ENCODE measurements at places on chromosomes 1 and 21.

GRCh38 chr1:77929806-77930205 is 41.4 kb downstream of the NEXN start:
- DNase-seq, result no peak

- DNase-seq, result no peak
These were observed 20.9 kb upstream of the TMEM222 start for GRCh38 chr1:27301052-27301422.

DNA sequence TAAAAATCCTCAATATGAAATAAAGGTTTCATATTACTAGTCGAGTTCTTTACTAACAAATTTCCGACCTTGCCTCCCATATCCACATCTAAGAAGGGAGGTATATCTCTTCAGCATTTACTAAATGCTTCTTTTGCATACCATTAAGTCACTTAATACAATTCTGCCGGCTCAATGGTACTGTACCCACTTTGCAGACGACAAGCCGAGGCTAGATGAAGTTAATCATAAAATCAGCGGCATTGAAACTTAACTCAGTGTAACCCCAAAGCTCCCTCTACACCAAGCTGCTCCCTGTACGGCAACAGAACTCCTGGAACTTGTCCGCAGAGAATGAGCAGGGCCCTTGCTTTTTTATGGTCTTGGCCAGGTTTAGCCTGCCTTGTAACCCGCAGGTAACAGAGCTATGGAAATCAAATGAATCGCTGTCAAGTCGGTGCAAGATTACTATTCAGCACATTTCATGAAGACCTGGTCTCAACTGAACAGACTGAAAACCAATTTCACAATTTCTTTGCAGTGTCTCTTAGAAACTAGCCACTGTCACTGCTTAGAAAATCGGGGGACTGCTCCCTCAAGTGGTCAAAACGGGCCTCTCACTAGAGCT is 738 bp downstream of the INTS7 start:
- DNase-seq, result no peak

GRCh38 chr1:26287033-26287711 is 7.3 kb downstream of the SH3BGRL3 start:
- no peak for DNase-seq

DNA sequence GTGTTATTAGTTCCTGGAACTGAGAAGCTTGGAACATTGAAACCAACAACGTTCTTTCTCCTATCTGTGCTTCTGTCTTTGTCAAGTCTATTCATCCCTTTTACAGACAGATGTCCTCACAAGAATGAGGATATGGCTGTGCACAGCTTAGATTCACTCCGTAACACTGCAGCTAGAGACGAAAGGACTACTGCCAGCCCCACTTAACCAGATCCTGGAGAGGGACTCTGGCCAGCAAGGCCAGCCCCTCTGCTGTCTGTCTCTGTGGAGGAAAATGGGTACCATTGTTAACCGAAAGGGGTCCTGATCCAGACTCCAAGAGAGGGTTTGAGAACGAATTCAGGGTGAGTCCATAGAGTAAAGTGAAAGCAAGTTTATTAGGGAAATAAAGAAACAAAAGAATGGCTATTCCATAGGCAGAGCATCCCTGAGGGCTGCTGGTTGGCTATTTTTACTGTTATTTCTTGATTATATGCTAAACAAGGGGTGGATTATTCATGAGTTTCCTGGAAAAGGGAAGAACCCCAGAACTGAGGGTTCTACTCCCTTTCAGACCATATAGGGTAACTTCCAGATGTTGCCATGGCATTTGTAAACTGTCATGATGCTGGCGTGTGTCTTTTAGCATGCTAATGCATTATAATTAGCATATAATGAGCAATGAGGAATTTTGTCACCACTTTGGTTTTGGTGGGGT is 17.4 kb upstream of the USP24 start:
- no peak for DNase-seq

DNA sequence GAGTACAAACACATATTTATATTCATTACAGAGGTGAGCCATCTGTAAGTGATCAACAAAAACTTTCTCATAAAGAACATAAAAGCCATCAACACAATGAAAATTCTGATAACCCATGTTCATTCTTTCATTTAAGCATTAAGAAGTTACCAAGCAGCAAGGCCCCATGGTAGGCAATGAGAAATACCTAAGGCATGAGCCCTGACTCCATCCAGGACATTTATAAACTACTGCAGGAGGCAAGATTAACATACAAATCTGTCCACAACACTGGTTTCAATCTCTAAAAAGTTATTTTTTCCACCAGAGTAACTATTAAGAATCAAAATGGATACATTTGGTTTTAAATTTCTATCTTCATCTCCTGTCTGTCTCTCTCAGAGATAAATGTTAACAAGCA is 76.1 kb downstream of the SIPA1L2 start:
- DNase-seq, result no peak

DNA sequence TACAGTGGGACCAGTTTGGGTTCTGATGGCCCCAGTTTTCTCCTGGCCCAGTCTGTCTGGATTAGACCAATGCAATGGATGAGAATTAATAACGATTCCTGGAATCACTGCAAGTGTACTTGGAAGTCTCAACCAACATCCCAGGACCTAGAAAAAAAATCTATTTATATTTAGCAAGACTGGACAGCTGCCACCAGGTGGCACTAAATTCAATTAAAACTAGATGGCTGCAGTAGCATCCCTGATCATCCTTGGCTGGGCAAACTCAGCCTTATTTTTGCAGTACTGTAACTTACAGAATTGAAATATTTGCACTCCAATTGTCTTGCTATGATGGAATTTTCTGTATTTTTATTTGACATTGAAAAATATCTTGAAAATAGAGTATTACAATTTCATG is 165.7 kb downstream of the NCAM2 start:
- no peak for DNase-seq

GRCh38 chr1:201622824-201623223 is 83.9 kb downstream of the NAV1 start:
- DNase-seq, result no peak

GRCh38 chr1:201400852-201401230 is 1.7 kb upstream of the LAD1 start:
- no peak for DNase-seq

- DNase-seq, result no peak
These were observed 42.3 kb downstream of the SASS6 start for GRCh38 chr1:100090471-100090870.

DNA sequence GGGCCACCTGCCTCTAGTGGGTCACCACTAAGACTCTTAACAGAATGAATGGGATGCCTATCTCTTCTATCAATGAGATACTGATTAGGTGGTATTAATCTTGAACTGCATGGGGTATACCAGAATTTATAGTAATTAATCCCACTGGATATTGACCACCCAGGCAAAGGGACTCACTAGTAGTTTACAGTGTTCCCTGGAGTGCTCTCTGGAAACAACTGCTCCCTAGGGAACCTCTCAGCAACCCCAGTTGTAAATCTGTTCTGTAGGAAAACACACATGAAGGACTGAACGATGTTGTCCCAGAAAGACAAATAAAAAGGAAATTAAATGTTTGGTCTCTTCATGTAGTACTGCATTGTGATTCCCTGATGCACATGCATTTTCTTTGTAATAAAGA is 430.5 kb downstream of the HLX start:
- no peak for DNase-seq

DNA sequence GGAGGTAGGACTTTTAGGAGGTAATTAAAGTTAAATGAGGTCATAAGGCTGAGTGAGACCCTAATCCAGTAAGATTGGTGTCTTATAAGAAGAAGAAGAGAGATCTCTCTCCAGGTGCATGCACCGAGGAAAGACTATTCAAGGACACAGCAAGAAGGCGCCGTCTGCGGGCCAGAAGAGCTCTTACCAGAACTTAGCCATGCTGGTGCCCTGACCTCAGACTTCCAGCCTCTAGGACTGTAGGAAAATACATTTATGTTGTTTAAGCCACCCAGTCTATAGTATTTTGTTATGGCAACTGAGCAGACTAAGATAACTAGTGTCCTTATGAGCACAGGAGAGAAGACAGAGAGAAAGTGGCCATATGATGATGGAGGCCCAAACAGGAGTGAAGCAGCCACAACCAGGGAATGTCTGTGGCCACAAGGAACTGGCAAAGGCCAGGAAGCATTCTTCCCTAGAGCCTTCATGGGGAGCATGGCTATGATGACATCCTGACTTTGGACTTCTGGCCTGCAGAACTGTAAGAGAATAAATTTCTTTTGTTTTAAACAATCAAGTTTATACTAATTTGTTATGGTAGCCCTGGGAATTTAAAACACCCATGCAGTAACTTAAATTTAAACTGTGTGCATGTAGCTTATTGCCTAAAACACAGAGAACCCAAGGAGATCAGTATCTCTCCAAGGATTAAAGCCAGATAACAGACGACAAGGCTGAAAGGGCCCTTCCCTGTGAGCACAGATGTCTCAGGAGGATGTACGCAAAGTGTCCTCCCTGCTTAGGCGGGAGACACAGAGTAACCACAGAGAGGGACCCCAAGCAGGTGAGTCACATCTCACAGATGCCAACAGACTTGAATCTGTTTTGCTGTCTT is 9.9 kb upstream of the CD58 start:
- DNase-seq, result no peak

DNA sequence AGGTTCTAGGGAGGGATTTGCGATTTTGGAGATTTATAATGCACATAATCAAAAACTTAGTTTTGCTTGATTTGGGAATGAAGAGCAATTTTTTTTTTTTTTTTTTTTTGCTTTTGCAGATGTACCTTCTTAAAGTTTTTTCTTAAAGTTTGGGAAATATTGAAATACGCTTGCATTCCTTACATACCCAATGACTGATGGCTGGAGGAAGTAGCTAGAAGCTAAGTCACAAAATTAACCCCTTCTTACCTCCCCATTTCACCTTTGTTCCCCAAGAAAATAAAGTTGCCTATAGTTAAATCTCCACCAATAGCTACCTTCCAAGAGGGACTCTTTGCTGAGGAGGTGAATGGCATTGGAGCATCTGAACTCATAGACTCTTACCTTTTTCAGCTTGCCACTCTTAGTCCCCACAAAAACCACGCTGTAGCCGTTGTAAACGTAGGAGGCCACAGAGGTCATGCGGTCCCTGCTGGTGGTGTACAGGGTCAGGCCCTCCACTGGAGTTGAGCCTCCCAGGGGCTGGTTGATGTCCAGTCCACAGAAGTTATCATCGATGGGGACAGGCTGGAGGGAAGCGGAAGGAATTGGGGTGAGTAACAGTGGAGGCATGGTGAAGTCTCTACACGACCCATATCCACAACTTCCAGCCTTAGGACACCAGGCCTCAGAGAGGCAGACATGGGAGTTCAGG is 34.1 kb downstream of the PLXNA2 start:
- DNase-seq, result no peak

DNA sequence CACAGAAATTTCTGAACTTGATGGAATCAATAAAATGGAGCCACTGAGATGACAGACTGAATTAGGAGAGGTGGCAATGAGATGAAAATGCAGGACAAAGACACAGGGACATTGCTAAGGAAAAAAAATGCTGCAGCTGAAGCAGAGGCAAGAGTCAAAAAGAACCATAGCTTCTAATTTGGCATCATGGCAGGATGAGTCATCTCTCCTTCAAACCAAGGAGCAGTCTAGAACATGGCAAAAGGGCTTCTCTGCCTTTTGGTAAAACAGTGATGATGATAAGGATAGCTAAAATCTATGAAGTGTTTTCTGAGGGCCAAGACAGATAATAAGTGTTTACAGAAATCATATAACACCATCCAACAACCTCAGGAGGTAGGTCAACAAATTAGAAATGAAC is 16.8 kb downstream of the SLC19A2 start:
- no peak for DNase-seq

DNA sequence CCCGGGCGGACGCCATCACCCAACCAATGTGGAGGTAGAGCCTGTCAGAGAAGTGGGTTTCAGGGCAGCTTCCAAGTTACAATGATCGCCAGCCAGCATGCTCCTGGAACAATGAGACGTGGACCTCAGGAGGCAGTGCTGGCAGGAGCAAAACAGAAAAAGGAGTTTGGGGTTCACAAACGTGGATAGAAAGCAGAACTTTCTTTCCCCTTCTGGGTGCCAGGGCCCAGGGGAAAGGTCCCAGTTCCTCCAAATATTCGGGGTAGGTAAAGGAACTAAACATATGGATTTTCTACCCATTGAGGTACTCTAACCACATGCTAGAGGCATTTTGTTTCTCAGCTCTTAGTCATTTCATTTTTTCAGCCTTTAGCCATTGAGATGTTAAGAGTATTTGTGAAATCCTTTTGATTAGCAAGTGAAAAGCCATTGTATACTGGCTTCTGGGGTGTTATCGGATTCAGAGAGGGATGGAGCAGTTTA is 488.4 kb upstream of the ADGRL2 start:
- no peak for DNase-seq

All from cortex of kidney (tissue), 1 donor.